CD4-positive, alpha-beta memory T cell (primary cell): ENCODE measurements at places on chromosomes 4 and X.

DNA sequence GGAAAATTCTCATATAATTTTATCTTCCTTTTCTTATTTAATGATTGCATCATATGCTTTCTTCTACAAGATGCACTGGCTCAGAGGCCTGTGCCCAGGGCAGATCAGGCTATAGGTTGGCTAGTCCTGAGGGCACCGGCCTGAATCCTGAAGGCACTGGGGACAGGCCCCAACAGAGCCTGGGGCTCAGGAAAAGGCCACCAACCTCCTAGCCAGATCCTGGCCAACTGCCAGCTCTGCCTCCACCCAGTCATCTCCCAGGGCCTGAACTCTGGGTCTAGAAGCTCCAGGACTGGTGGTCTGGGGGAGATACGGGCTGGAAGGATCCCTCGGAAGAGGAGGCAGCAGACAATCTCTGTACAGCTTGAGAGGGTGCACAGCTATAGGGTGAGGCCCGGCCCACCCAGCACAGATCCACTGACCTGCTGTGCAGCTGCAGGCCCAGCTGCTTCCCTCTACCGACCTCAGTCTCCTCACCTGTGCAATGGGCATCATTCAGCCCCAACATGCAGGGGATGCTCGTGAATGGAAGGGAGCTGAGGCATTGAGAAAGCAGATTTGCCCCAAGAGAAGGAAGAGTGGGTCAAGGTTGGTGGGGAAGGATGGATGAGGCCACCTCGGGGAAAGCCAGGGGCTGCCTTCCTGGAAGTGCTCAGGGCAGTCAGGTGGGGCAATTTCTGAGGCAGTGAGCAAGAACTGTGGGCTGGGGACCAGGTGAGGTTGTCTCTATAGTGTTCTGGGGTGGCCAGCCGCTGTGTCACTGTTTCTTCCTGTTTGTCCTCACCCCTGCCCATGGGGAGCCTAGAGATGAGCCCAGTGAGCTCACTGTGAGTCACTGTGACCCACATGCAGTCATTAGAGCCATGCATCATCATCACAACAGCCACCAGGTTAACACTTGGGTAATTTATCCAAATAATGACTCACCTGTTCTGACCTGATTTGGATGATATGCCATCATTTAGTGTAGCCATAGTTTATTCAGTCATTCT lies 22.4 kb upstream of the XAGE2 start:
- DNase-seq, result no peak

DNA sequence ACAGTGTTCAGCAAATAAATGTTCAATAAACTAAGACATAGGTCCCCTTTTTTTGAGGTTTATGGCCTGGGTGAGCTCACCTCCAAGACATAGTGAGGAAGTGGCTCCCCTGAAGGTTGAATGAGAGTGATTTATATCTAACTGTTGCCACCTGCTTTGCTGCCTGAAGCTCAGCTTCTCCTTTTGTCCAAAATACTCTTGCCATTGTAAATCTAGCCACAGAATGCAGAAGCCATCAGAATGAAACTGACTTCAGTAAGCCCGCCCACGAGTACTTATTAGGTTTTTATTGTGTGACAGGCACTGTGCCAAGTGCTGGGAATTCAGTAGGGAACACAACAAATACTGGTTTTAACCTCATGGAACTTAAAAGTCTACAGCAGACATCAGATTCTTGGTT lies 18.0 kb downstream of the SPINK2 start:
- DNase-seq, result no peak

DNA sequence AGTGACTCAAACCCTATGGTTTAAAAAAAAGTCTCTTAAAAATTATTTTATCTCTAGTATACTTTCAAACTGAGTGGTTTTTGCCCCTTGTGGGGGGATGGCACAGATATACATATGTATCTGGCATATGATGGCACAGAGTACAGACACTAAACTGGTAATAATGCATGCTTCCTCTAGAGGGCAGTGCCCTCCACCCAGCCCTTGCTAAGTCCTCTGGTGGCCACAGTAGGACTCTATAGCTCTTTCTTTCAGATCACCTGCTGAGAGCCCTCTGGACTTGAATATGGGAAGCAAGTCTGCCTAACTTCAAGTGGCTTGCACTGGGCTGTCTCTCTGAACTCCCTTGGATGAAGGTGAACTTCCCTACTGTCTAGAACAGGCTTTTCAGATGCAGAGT lies 66.3 kb downstream of the TSPAN7 start:
- no peak for DNase-seq

- no peak for DNase-seq
Observed at GRCh38 chr4:123468479-123469031, 72.0 kb downstream of the SPRY1 start.
